SW480 (cell line): ENCODE measurements at places on chromosomes 2 and 18.
A peak's percentile ranks its signal among the peaks of the same experiment; 100 is the strongest.

- DNase-seq = no peak
These were observed 39.6 kb downstream of the CHN1 start for GRCh38 chr2:174965551-174965950.

DNA sequence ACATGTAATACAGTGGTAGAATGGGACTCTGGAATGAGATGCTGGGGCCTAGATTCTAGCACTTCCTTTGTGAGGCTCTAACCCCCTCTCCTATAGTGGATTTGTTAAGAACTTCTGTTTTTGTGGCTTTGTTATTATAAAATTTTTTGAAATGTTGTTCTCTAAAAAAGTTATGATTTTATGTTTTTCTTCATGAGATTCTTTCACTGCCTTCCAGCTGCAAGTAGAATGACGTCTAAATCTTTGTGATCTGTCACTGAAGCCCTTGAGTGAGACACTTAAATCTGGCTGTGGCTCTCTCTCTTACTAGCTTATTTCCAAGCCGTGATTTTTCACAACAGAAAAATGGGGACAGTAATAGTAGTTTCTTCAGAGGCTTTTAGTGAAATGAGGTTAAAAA, 1.6 kb downstream of the CASP8 start:
- DNase-seq = no peak

- no peak for DNase-seq
These were observed 70.2 kb upstream of the PIEZO2 start for GRCh38 chr18:11219571-11219970.

- DNase-seq = no peak
These were observed 33.3 kb upstream of the FIGN start for GRCh38 chr2:163768881-163769695.

- DNase-seq = no peak
These were observed 78.0 kb downstream of the CRIM1 start for GRCh38 chr2:36433311-36434217.

GRCh38 chr2:22867973-22868372, 517.0 kb upstream of the KLHL29 start:
- DNase-seq = no peak

DNA sequence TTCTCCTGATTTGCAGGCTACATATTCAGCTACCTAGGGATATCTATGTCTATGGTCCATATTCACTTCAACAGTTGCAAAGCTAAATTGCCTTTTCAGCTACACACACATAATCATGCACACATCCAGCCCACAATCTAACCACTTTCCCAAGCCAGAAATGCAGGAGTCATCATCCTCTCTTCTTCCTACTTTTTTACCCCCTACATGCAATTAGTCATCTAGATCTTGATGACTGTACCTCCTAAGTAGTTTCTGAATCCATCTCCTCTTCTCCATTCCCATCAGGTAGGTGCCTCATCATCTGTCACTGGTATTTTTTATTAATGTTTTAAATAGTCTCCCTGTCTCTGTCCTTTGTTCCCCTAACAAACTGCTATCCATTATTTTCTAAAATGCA, 23.7 kb upstream of the SPRED2 start:
- DNase-seq = no peak

DNA sequence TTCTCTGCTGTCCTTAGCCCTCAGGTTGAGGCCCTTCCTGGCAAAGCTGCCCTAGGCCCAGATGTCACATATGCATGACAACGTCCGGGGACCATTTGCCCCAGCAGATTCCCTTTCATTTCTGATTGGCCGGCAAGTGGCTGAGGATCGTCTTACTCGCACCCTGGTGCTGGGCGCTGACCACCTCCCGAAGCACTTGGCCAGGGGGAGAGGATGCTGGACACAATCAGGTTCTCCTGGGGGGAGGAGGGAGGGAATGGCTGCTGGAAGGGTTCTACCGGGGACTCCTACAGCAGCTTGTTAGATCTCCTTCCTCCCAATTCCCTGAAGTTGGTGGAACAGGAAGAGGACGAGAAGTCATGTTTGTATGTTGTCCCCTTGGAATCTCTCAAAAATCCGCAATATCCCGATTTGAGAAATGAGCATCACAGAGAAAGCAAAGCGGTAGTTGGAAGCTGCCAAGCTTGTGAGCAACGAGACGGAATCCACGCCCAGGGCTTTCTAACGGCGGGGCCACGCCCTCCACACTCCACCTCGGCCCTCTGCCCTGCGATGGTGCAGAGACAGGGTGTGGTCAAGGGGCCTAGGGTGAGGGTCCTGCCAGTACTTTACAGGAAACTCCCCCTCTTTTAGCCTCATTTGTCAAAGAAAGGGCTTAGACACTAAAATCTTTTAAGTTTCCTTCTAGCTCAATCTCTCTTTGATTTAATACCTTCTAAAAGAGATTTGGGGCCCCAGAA, 61.8 kb upstream of the YWHAQ start:
- peak; percentile 57 for DNase-seq

DNA sequence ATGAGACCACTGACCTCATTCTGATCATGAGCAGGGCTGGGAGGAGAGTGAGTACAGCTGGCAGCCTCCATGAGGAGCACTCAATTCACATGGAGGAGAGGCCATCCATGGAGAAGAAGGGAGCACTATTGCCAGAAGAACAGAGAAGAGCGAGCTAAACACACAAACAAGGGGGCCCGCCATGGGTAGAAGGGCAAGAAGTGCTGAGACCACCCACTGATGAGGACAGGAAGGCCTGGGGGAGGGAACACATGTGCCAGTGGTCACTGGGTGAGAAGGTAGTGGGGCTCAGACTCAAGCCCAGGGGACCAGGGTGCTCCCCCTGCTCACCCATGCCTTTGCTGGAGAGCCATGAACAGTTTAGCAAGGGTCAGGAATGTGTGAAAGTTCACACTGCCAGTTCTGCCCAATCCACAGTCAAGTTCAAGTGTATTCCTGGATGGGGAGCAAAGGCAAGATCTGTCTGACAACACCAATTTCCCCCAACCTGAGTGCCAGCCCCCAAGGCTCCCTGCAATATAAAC, 57.7 kb downstream of the TTC32 start:
- DNase-seq = no peak

- DNase-seq = no peak
These were observed 111.1 kb upstream of the ACAA2 start for GRCh38 chr18:49924293-49924983.

- no peak for DNase-seq
These were observed 79.8 kb upstream of the NOSTRIN start for GRCh38 chr2:168722592-168722991.

DNA sequence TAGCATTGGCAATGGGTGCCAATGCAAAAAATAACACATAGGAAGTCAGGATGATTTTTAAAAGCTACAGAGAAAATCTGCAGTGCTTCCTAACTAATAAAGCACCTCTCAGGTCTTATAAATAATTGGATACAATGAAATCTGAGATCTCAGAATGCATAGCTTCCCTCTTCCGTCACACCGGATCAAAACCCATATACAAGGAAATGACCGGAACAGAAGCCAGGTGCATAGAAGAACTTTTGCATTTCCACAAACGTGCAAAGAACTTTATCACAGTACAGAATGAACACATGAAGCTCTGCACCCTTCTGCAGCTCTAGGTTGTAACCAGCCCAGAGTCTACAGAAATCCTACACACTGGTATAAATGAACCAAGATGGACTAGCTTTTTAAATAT, 145.4 kb downstream of the TCF4 start:
- no peak for DNase-seq

DNA sequence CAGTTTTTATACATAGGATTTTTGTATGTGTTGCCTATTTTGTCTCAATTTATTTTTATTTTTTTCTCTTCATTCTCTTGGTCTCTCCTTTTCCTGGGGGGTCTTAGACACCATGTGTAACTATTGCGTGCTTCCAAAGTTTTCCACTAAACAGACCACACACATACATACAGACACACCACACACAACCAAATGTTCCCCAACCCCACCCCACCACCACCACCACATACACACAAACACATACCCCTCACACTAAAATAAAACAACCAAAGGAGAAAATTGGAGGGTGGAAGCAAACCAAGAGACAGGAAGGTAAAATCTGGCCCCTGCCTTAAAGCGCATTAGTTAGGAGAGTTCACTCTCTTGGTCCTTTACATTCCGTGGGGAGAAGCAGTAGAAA, 30.0 kb upstream of the ANXA4 start:
- DNase-seq = no peak

GRCh38 chr2:30686000-30686399, 121.2 kb downstream of the CAPN13 start:
- peak; percentile 34 for DNase-seq

DNA sequence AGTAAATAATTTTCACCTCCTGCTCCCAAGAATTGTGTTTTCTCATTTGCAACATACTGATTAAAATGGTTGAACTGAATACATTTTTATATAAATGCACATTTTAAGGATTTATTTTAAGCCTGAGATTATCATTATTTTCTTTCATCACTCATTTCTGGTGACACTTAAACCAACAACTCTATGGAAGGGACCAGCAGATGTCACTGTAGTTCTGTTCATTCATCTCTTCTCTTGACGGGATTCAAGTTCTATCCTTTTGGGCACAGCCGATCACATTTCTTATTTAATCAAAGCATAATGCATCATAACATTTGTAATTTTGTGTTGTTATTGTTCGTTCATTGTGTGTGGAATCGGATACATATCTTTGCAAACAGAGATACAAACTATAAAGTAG, 417.9 kb downstream of the HRH4 start:
- DNase-seq = peak; percentile 32

DNA sequence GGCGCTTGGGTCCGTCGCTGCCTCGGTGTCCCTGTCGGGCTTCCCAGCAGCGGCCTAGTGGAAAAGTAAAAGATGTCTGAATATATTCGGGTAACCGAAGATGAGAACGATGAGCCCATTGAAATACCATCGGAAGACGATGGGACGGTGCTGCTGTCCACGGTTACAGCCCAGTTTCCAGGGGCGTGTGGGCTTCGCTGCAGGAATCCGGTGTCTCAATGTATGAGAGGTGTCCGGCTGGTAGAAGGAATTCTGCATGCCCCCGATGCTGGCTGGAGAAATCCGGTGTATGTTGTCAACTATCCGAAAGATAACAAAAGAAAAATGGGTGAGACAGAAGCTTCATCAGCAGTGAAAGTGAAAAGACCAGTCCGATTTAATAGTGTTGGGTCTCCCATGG, 8.0 kb downstream of the HES6 start:
- no peak for DNase-seq
